Sciatic nerve (tissue), 2 donors: ENCODE measurements at places on chromosomes 2 and 18. TPM values are rescaled to one million over a fixed set of nuclear protein-coding genes. Genes with fewer than 3 reads are reported as not detected.

- peak; percentile 81 for DNase-seq
Measured at GRCh38 chr2:46298522-46299353, 1.5 kb downstream of the EPAS1 start.

GRCh38 chr18:13246121-13246520 is 27.6 kb downstream of the LDLRAD4 start:
- no peak for DNase-seq

DNA sequence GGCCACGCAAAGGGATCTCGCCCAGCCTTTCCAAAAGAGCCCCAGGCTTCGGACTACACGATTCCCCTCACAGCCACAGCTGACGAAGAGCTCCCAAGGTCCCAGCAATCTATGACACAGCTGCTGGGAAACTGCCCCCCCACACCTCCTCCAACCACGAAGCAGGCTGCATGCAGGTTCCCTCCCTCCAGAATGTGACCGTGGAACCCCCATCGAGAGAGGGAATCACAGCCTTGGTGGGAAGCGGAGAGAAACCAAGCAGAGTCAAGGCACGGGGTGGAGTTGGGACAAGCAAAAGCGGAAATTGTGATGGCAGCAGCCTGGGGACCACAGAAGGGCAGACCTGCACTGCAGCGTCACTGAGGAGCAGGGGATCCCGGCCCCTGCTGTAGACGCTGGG is 50.3 kb downstream of the KCNF1 start:
- DNase-seq, result no peak

DNA sequence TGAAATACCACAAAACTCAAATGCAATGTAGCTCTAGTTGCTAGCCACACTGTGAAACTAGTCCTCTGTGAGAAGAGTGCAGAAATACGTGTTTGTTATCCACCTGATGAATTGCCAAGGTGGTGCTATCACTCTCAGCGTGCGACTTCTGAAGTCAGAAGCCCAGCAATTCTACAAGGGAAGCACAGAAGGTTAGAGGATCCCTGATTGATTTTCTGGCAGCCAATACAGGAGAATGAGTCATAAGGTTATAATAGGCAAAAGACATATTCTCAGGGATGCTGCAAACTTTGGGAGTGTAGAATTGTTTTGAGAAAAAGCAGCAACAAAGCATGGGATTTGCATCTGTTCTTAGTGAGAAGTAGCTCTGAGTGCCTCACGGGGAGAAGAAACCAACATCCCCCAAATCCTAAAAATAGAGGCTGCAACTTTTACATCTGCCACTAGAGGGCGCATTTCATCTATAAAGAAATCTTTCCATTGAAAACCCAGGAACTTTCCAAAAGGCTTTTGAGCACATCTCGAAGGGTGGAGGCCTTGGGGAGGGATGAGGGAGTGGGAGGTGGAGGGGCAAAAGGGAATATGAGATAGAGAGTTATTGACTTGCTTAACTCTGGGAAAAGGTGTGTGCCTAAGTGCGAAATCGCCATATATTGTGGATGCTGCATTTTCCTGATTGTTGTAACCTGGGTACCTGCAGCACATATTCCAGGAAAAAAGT is 78.0 kb downstream of the TMEM182 start:
- no peak for DNase-seq

Gene RTP5
- not detected for total RNA-seq
